CD4-positive, alpha-beta T cell treated with Interferon gamma for 1 hour (primary cell): ENCODE measurements at places on chromosomes 6 and 20.

DNA sequence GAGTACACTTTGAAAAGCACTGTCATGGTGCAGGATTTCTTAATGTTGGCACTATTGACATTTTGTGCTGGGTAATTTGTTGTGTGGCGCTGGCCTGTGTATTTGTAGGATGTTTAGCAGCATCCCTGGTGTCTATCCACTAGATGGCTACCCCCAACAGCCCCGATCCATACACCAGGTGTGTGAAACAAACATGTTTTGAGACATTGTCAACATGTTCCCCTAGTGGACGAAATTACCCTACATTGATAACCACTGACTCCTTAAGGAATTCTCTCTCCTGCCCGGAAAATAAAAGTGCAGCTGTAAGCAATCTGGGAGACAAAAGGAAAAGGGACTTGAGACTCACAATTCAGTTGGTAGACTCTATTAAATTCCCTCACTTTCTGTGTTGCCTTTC lies 52.6 kb upstream of the TMEM200A start:
- DNase-seq, result no peak

- DNase-seq, result no peak
Observed at GRCh38 chr20:32975698-32976674, 28.2 kb downstream of the SUN5 start.

- DNase-seq, result no peak
Observed at GRCh38 chr6:118468682-118469465, 79.2 kb upstream of the PLN start.

DNA sequence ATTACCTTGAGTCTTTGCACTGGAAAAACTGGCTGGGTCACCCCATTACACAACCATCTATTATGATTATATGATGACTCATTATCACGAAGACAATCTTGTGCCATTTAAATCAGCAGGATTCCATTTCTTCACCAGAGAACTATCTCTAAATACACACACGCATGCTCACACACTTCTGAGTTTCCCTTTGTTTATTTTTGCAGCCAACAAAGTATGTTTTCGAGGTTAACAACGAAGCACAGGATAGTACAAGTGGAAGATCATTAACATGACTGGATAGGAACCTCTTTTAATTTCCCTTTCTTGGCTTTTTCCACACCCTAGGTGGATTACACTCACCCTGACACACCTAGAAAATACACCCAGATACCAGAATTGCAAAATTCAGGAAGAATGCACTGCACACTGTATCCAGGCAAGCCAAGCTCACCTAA lies 18.9 kb downstream of the PERP start:
- no peak for DNase-seq

DNA sequence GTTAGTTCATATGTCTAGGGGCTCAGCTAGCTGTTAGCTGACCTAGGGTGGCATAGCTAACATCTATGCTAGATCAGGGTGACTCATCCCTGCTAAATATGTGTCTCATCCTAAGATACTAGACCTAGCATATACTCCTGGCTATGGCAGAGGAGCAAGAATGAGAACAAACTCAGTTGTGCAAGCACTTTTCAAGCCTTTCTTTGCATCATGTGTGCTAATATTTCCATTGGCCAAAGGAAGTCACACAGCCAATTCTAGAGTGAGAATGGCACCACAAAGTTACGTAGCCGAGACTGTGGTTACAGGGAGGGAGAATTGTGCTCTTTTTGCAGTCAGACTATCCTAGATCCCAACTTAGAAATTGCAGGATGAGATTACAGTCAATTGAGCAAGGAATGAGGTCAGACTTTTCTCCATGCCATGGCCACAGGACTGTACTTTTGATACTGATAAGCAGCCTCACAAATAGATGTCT lies 78.7 kb downstream of the PLCB4 start:
- no peak for DNase-seq
